Activated effector memory CD4-positive, alpha-beta T cell treated with Interleukin-2 at 50 U/mL for 16 hours (primary cell): ENCODE measurements at places on chromosomes 2 and 18.

DNA sequence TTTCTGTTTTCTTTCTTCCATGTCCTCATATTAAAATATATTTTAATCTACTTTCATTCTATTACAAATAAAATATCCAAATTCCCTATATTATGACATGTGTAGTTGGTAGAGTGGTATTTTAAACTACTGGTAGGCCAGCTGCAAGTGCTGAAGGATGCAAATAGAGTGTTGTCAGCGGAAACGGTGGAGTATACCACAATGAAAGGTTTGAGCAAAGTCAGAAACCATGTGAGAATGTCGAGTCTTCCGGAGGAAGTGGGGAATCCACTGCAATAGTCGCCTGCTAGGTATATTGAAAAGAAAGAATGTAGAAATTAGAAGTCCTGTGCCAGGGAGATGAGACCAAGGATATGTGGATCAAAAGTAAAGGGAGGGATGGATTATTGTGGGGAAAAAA, 373.9 kb downstream of the DSEL start:
- no peak for DNase-seq

GRCh38 chr18:79856119-79857007, 58.6 kb downstream of the KCNG2 start:
- no peak for DNase-seq

- no peak for DNase-seq
Measured at GRCh38 chr2:129831018-129831417, 148.4 kb upstream of the RAB6C start.

GRCh38 chr2:229376866-229377265, 105.8 kb upstream of the PID1 start:
- DNase-seq, result no peak

DNA sequence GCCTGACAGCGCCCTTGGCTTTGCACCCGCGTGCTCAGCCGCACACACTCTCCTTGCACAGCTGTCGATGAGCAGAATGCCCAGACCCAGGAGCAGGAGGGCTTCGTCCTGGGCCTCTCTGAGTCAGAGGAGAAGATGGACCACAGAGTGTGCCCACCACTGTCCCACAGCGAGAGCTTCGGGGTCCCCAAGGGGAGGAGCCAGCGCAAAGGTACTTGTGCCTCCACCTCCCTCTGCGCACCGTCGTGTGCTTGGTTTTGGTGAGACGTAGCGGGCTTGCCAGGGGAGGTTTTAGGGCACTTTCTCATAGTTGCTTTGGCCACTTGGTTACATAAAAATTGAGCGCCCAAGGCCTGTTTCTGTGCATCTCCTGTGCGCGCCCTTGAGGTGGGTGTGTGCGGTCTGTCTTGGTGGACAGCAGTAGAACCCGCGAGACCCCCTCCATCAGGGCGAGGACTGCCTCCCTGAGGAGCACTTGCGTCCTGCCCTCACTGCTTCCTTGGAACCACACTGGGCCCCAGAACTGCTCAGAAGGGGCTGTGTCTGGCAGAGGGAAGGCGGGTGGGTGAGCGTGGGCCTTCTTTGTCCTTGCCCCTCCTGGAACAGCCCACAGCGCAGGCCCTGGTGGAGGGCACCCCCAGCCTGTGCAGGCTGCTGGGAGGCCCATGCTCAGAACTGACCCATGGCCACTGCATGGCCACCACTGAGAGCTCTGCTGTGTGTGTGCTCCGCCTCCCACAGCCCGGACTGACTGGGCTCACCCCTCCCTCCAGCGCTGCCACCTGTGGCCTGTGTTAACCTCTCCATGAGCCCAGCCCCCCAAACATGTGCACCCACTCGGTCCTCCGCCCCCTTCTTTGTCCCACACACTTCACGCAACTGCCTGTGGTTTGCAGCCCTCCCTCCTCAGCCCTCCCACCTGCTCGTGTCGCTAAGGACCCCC, 95.9 kb downstream of the DGKD start:
- DNase-seq, result no peak

- DNase-seq, result no peak
Measured at GRCh38 chr2:104914509-104914908, 60.6 kb downstream of the POU3F3 start.

GRCh38 chr2:68385220-68385906, 20.3 kb downstream of the PLEK start:
- DNase-seq, result no peak

- no peak for DNase-seq
Measured at GRCh38 chr2:148132412-148132811, 111.5 kb downstream of the MBD5 start.

DNA sequence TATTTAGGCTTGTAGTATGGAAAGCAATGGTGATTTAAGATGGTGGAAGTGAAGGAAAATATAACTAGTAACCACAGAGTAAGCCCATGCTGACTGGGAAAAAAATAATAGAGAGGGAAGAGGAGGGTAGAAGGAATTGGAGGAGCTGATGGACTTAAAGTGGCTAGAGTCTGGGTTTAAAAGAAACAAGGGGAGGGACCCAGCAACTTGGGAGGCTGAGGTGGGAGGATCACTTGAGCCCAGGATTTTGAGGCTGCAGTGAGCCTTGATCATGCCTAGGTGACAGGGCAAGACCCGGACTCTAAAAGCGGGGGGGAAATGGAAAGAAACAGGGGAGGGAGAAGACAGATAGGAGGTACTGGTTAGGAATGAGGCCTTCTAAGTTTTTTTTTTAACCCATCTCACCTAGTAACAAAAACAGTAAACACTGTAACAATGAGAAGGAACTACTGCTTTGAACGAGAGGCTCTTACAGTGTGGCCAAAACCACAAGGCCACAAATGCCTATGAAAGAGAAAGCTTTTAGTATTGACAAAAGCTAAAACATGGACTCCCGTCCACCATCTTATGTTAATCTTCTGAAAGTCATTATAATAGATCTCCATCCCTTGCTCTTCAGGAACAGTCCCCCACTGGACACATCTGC, 26.6 kb downstream of the METTL8 start:
- no peak for DNase-seq

- DNase-seq, result no peak
Measured at GRCh38 chr18:58407263-58407648, 221.6 kb downstream of the ALPK2 start.

GRCh38 chr2:21042958-21043743, 722 bp downstream of the APOB start:
- DNase-seq, result peak; percentile 24

DNA sequence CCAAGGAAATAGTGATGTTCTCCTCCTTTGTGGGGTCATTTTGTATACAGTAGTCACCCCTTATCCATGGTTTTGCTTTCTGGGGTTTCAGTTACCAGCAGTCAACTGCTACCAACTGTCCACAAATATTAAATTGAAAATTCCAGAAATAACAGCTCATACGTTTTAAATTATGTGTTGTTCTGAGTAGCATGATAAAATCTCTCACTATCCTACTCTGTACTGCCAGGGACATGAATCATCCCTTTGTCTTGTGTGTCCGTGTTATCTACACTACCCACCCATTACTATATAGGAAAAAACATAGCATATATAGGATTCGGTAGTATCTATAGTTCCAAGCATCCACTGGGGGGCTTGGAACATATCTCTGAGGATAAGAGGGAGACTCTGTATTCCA, 120.9 kb upstream of the DCC start:
- no peak for DNase-seq

GRCh38 chr2:188607501-188607900, 315.8 kb downstream of the GULP1 start:
- no peak for DNase-seq

DNA sequence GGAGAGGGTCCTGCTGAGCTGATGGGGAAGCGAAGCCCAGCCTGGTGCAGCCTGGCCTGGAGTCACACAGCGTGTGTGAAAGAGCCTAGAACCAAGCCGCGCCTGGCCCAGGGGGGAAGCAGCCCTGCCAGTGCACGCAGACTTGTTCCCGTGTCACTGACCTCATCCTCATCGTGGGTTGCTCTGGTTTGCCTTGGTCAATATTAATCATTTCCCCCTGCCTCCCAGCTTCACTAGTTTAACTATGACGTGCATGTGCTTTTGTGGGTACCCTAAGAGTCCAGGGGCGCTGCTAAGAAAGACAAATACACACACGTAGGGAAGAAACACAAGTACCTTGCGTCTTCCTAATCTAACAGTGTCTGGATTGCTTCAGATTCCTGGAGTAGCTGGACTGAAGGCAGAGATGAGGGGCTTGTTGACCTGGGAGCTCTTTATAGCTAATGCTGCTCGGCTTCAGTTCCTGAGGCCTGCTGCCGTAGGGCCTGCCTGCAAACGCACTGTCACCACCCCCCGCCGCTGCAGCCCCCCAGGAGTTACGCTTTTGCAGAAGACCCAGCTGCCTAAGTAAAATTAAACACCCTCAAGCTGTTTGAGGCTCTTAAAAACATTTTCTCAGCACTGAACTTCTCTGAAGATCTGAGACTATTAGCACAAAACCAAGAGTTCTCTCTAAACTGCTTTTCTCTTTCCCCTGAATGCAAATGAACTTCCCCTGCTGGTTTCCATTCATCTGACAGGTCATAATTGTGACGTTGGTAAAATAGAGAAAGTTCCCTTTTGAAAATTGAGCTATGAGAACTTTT, 159.2 kb downstream of the FAM210A start:
- no peak for DNase-seq

DNA sequence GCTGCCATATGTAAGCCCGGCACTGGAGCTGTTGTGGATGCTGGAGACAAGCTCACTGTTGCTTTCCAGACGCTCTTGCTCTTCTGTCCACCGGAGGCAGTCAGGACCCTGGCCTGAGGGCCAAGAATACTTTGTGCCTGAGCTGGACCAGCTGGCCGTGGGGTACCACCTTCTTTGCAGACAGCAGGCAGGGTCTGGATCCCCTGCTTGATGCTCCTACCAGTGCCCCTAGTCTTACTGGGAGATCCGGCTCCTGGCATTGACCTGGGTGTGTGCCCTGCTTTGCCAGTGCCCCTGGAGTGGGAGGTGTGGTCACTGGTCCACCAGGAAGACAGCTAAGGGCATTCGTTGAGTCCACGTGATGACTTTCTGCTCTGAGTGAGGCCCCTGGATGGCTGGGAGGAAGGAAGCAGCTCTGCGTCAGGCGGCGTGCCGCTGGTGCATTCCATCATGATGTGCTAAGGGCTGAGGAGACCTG, 59.3 kb downstream of the LRRFIP1 start:
- DNase-seq, result no peak

DNA sequence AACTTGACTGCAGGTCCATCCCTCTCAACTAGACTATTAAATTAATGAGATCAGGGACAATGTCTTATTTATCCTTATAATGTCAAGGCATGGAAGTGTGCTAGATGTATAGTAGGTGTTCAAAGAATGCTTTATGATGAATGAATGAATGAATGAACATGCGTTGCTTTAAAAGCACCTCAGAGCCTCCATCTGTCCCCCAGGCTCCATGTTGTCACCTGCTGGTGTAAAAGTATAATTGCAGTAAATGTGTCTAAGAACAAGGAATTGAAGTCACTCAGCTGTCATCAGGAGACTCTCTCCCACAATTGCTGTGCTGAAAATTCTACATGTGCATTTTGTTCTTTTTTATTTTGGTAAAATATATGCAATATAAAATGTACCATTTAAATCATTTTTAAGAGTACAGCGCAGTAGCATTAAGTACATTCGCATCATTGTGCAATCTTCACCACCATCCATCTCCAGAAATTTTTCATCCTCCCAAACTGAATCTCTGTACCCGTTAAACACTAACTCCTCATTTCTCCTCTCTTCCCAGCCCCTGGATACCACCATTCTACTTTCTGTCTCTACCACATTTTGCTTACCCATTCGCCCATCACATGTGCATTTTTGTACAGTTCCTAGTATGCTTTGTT, 52.6 kb downstream of the GNAL start:
- no peak for DNase-seq

- DNase-seq, result no peak
Measured at GRCh38 chr2:100107440-100107839, 35.0 kb downstream of the AFF3 start.

- no peak for DNase-seq
Measured at GRCh38 chr2:232592772-232593395, 40.5 kb upstream of the EFHD1 start.

- no peak for DNase-seq
Measured at GRCh38 chr2:3873899-3874298, 170.5 kb downstream of the DCDC2C start.

DNA sequence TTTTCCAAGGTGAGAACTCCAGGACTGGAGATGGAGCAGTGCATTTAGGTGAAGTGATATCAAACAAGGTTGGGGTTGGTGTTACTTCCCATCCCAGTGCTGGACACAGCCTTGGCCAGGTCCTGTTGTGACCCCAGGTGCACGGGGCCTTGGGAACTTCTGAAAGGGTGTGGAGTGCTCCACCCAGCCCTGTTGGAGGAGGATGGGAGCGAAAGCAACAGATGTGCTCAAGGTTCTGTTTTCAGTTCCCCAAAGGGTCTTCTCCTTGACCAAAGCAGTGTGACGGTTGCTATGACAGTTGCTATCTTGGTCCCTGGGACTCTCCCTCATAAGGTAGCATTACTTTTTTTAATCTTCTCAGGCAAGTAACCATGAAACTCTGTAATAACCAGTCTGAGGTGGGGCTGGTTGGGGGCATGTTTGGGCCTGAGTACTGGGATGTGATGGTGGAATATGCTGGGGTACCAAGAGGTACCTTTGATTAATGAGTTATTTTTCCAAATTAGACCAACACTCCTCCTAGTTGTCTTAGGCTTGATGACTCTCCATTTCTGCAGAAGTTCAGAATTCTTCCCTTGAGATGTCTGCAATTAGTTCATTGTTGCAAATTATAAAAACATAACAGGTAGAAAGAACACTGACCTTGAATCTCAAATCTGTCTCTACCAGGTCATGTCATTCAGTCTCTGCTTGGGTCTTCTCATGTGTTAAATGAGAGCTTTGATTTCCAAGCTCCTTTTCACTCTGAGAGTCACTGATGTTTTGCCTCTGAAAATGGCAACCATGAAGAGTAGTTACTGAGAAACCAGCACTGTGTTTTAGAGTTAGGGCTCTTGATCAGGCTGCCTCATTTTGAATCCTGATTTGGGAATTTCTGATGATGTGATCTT, 154.5 kb downstream of the RPIA start:
- no peak for DNase-seq

DNA sequence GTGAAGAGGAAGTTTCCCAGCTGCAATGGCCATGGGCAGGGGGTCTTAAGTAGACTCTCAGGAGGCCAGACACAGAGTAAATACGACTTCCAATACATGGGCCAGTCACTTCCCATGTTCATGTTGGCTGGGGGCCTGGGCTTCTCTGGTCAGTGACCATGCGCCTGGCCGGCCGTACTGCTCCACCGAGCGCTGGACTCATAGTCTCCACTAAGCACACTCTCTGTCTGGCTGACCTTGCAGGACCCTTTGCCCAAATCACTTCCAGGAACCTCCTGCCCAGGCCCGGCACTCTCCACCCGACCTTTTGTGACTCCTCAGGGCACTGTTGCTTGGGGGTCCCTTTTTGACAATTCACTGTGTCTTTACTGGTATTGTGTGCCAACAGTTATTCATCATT, 69.3 kb downstream of the SOWAHC start:
- no peak for DNase-seq

GRCh38 chr2:104880076-104880475, 26.2 kb downstream of the POU3F3 start:
- DNase-seq, result no peak

DNA sequence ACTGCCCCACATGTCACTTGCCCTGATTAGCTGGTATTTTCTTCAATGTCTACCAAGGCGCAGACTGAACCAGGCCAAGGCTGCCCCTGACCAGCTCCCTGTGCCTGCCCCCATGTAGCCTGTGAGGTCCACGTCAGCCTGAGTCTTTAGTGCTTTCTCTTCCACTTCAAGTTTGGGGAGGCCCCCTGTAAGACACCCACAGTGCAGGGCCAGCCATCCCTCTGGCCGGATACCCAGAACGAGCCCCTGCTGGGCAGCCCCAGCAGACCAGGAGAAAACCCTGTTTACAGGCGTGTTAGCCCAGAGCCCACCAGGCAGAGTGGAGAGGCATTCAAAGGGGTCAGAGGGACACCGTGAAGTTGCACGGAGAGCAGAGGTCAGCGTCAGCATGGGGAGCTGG, 92.4 kb downstream of the TFCP2L1 start:
- no peak for DNase-seq
